ENCODE measurements at places on chromosomes 1 and 21.

DNA sequence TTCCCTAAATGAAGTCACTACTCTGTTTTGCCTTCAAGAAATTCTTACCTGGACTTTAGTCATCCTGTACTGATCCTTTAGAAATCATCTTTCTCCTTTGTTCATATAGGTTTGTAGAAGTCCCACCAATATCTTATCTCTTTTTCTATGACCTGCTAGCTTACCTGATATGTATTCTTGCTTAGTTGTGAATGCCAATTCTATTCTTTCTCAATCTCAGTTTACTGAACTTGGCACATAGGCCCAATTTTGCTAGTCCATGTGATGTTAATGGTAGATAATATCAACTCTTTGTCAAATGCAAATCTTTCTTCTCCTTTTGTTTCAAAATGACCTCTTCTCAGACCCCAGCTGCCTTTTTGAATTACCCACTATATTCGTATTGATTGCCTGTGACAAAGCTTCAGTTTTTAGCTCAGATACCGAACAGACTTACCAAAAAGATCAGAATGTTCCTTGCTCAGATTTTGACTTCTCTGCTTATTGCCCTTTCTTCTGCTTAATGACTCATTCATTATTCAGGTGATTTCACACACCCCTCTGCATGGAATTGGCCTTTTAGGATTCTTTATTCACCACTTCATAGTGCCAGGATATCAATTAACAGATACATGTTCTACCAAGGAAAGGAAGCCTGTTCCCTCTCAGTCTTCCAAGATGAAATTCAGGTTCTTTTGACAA is 20.6 kb downstream of the IPO9 start:
- DNase-seq: no peak

DNA sequence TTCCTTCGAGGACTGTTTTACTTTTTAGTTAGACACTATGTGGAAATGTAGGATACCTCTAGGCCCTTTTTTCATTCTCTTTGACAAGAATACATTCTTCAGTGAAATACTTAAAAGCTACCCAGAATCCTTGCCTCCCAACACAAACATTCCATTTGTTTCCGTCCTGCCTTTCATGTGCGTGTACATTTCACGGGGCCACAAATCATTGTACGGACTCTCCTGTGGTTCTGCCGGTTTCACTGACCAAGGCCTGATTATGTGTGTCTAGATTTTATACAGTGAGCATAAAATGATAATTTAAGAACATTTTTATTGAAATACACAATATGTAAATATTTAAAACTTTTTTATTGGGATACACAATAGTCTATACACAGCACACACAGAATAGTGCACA is 76.4 kb downstream of the RUNX3 start:
- DNase-seq: no peak

GRCh38 chr1:28058168-28058567 is 30.2 kb downstream of the EYA3 start:
- DNase-seq: no peak

GRCh38 chr1:102578804-102579203 is 529.5 kb downstream of the COL11A1 start:
- DNase-seq: no peak

GRCh38 chr1:193066606-193067005 is 7.2 kb downstream of the RO60 start:
- no peak for DNase-seq
